ENCODE measurements at places on chromosomes 3 and 15.
A peak's percentile ranks its signal among the peaks of the same experiment; 100 is the strongest.

GRCh38 chr3:36743826-36744225 lies 20.5 kb downstream of the DCLK3 start:
- DNase-seq = no peak

DNA sequence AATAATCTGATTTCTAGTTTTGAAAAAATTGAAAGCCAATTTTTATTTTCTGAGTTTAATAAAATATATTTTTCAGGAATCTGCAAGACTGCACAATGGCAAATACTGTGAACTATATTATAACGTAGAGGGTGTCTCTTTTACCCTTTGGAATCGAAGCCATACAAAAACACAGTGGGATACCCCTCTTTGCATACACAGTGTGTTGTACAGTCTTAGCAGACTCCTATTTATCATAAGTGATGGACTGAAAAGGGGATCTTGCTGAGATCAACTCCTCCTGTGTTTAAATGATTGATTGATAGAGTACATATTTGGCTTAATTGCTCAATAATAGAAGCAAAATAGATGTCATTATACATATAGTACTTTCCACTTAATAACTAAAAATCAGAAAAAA lies 981.2 kb downstream of the NSUN3 start:
- DNase-seq = no peak

- no peak for DNase-seq
Measured at GRCh38 chr3:4736284-4736861, 242.9 kb upstream of the BHLHE40 start.

GRCh38 chr15:24919446-24919845 lies 35.3 kb upstream of the SNRPN start:
- no peak for DNase-seq

DNA sequence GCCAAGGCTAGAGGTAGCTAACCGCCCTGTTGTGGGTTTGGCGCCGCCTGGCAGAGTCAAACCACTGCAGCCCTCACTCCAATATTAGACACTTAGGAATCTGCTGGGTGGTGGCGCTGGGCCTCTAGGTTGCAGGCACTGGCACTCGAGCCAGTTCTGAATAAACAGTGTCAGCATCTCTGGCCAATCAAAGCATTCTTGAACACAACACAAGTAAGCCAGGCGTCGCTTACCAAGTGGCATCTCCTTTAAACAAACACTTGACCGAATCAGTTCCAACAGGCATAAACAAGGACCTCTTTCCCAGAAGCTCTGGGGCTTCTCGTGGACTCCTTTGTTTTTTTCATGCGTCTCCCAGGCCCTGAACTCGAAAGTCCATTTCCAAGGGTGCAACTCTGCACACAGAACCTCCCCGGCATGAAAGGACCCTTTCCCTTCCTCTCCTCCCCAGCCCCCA lies 82.3 kb downstream of the LRIG1 start:
- no peak for DNase-seq

- no peak for DNase-seq
Measured at GRCh38 chr3:128415773-128416577, 50.7 kb downstream of the DNAJB8 start.

DNA sequence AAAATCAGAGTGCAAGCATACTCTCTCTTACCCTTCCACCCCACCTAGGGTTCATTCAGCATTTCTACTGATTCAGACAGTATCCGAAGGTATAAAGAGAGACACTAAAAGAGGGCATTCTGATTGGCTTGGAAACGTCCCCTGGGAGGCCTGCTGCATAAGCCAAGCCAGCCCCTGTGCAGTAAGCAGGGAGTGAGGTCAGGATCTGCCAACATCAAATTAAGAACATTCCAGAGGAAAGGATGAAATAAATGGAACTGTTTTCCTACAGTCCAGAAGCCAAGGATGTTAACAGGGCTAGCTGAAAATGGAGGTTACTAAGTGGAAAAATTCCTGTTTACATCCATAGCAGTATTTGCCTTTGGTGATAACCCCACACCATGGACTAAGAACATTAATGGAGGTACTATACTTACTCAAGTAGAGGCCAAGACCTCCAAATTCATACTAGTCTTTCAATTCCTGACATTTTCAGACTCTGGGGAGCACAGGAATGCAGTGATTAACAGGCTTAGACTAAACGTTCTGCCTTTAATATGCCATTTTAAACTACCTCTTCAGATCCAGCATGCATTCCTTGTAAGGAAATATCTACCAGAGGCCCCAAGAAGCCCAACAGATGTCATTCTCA lies 34.5 kb downstream of the NPTN start:
- no peak for DNase-seq

DNA sequence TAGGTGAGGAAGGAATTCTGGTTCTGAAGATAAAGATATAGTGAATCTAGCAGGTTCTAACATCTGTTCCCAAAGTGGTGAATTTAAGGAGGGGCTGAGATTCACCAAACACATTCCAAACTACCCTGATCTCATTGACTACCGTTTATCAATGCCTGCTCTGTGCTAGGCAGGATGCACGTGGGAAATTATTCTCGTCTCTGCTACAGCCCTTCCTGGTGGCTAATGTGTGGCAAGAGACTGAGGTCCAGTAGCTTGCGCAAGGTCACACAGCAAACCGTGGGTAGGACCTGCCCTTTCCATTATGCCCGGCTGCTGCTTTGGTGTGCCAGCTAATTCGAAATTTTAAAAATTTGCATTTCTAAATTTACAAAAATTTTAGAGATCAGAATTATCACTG lies 209.5 kb upstream of the TRIM42 start:
- DNase-seq = no peak

DNA sequence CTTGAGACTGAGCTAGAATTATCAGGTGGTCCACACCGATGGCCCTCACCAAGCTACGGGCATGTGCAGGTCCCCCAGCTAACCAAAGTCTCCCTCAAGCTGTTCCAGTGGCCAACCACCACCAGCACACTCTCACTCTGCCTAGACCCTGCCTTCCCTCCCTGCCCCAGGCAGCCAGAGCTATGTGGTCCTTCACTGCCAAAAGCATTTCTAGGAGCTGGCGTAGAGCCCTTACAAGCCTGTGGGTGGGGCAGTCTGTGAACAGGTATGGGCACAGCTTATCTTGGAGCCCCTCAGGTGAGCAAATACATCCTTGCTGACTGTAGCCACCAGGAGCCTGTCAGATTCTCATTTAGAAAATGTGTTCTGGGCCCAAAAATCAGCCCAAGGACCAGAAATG lies 159.8 kb upstream of the PPP2R3A start:
- DNase-seq = no peak

- peak; percentile 75 for DNase-seq
Measured at GRCh38 chr3:133843634-133844033, 38.0 kb downstream of the SRPRB start.

GRCh38 chr3:39067286-39067685 lies 15.5 kb downstream of the WDR48 start:
- DNase-seq = no peak

GRCh38 chr3:89572261-89572660 lies 464.8 kb downstream of the EPHA3 start:
- DNase-seq = peak; percentile 6

DNA sequence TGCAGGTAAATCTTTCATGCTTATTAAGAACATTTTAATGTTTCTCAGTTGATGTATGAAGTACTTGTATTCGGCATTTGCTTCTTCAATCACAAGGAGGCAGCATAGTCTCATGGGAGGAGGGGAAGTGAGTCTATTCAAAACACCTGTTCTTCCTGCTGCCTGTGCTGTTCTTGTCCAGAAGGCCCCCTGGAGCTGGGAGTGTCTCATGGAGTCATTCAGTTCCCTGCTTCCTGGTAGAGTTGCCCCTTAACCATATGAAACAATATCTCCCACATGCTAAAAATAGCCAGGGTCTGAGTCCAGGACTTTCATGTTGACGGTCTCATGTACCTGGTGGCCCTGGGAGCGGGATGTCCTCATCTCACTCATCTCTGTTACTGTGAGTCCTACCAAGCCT lies 15.5 kb upstream of the PPP1R2 start:
- DNase-seq = no peak

DNA sequence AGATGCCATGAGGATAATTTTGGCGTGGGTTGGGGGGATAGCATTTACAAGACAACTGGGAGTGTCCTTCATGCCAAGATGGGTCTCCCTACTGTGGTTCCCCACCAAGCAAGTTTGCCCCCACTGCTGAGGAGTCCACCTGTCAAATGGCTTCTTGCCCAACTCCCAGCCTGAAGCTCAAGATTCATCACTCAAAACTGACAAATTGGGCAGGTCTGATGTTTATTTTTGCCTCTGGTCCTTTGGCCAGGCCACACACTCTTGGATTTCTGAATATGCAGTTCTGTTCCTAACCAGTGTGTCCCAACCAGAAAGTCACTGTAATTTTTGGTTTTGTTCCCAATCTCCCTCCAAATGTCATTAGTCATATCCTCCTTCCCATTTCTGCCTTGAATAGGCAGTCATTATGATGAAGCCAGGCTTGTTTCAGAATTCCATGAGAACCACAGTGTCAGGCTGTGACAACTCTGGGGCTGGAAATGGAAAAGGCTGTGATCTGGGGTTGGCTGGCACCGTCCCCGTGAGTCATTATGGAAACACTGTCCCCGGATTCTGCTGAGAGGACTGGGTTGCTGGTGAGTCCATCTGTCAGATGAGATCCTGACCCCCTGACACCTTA lies 29.3 kb upstream of the MEF2A start:
- DNase-seq = peak; percentile 87

DNA sequence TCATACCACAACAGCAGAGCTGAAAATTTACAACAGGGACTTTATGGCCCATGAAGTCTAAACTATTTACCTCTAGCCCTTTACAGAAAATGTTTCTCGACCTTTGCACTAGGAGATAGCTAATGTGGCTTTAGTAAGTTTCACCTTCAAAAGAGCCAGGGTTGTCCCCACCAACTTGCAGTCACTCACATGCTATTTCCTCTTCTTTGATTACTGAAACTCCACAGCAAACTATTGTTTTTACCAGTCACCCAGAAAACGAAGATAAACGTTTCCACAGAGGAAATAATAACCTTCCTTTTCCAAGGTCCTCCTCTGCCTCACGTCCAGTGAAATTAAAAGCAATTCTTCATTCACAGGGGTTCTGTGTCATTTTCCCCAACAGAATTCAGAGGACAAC lies 48.2 kb downstream of the WWTR1 start:
- DNase-seq = no peak

- no peak for DNase-seq
Measured at GRCh38 chr3:7695049-7695448, 806.6 kb upstream of the LMCD1 start.

- no peak for DNase-seq
Measured at GRCh38 chr3:172057059-172057458, 17.7 kb downstream of the FNDC3B start.

DNA sequence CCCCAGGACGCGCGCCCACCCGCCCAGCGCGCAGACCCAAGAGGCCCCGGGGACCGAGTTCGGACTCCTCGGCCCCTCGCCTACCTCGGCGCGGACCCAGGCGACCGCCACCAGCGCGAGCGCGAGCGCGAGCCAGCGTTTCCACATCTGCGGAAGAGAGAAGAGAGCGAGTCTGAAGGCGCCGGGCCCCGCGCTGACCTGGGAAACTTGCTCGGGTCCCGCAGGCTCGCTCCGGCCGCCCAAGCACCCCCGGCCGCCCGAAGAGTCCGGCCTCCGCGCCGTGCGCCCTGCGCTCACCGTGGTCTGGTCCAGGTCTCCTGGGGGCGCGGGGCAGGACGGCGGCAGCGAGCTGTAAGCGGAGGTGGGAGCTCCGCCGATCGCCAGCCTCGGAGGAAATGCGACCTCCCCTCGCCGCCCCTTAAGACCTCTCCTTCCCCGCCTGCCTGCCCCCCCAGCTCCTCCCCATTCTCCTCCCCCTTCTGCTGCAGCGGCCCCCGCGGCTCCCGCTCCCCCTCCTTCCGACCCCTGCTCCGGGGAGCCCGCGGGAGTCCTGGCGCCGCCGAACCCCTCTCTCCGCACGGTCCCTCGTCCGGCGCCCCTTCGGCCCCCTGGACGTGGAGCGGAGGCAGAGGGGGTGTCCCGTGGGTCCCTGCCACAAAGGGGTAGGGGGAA lies at the start of gene FSTL1:
Gene FSTL1 (minus strand): TSS at position 393 of the 672 bp plus-strand sequence. CDS start 246 bp downstream, at position 147.
- no peak for DNase-seq

DNA sequence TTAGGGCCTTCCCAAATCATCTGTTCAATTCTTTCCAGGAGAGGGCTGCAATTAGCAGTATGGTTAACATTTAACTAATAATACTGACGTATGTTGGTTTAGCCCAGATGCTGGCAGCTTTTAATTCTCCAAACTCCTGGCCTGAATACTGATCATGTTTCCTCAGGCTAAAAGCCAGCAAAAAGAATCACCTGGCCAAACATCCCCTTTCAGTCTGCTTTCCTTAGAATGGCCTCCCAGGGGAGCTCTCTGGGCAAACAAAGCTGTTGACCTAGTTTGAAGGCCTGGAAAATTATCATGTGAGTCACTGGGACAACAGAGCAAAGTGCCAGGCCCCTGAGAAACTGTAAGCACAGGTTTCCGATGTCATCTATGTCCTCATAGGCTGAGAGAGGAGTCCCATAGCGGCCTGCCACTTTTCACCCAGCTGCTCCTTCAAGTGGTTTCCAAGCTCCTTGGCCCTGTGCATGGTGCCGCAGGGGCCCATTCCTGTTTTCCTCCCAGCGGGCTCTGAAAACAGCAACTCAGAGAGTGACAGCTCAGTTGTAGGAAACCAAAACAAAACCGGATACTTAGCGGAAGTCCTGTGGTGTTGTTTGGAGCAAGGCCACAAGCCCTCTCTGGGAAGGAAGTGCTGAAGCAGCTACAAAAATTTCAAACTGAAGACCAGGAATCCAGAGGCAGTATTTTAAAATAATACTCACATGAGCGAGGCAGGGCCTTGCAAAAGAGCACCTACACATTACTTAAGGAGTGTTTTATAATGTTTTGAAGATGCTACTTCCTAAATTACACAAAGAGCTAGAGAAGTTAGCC lies 36.5 kb upstream of the RAB11A start:
- DNase-seq = peak; percentile 97

DNA sequence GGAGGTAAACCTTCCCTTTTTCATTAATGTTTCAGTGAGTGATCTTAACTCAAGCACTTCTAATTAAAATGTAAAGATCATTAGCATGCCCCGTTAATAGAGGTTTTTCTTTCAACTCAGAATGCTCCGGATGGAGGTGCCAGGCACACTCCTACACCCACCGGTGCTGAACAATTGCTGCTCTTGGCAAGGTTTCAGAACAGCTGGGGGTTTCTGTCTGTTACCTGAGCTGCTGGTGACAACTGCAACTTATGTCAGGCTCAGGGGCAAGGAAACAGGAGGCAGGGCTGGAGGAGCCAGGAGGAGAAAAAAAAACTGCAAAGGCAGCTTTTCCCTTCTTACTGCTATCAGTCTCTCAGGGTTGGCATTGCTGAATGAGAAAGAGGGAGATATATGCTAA lies 250.1 kb downstream of the DIPK2A start:
- no peak for DNase-seq

DNA sequence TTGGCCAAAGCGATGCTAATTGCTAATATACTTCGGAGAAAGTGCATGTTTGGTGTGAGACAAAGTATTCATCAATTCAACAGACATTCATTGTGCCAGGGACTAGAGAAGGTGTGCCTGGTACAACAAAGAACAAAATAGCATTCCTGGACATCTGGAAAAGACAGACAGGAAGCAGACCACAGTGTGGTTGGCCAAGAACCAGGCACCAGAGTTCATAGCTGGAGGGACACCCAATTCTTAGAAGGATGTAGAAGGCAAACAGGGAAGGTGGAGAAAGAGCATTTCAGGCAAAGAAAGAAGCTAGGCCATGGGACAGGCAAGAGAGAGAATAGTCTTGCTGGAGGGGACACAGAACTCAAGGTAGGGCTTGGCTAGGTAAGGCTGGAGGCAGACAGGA lies 105.8 kb upstream of the ETV5 start:
- DNase-seq = no peak

- peak; percentile 38 for DNase-seq
Measured at GRCh38 chr15:78212546-78213424, 21.6 kb downstream of the ACSBG1 start.
